ENCODE measurements at places on chromosomes 12 and 14.

DNA sequence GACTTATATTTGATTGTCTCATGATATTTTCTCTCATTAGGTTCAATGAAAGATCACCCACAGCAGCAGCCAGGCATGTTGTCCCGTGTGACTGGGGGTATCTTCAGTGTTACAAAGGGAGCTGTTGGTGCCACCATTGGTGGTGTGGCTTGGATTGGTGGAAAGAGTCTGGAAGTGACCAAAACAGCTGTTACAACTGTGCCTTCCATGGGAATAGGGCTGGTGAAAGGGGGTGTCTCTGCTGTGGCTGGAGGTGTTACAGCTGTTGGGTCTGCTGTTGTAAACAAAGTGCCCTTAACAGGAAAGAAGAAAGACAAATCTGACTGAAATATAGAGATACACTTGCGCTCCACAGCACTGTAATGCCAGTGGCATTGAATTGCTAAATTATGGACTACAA, 15.4 kb downstream of the TMEM263 start:
- DNase-seq = no peak

DNA sequence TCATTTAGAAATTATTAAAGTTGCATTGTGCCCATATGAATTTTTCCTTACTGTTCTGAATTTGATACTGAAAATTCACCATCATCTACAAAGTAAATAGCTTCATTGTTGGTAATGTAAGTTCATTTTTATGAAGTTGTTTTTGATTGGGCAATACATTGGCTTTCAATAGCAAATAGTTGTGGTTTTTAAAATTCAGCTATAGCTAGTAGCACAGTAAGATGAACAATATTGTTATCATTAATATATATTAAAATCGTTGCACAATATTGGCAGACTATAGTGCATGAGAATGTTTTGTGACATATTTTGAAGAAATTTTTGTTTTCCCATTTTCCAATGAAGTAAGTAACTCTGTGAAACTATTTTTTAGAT, 575.0 kb downstream of the PRKD1 start:
- DNase-seq = no peak

GRCh38 chr14:73612339-73613045, at the start of gene ACOT6:
Gene ACOT6, plus strand, starts transcription at chr14:73612517. Its CDS starts 55 bp downstream, at chr14:73612572.
- peak; percentile 50 for DNase-seq

- no peak for DNase-seq
These were observed 13.7 kb downstream of the OR6J1 start for GRCh38 chr14:22630486-22630885.

DNA sequence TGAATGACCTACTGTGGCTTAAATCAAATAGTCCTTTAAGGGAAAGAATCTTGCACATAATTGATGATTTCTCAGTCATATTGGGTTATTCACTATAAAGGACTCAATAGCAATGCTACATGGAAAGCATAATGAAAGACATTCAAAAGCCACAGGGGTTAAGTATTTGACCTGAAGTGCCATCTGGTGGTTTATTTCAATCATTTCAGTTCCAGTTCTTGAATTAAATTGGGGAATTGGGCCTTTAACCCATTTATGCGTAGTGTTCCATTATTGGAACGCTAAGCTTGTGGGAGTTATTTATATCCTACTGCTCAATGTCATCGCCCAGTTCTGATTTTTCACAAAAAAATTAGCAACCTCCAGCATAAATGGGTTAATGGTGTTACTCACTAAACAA, 41.3 kb upstream of the C12orf71 start:
- DNase-seq = no peak

- no peak for DNase-seq
These were observed 69.8 kb downstream of the HMGA2 start for GRCh38 chr12:65894088-65894487.

DNA sequence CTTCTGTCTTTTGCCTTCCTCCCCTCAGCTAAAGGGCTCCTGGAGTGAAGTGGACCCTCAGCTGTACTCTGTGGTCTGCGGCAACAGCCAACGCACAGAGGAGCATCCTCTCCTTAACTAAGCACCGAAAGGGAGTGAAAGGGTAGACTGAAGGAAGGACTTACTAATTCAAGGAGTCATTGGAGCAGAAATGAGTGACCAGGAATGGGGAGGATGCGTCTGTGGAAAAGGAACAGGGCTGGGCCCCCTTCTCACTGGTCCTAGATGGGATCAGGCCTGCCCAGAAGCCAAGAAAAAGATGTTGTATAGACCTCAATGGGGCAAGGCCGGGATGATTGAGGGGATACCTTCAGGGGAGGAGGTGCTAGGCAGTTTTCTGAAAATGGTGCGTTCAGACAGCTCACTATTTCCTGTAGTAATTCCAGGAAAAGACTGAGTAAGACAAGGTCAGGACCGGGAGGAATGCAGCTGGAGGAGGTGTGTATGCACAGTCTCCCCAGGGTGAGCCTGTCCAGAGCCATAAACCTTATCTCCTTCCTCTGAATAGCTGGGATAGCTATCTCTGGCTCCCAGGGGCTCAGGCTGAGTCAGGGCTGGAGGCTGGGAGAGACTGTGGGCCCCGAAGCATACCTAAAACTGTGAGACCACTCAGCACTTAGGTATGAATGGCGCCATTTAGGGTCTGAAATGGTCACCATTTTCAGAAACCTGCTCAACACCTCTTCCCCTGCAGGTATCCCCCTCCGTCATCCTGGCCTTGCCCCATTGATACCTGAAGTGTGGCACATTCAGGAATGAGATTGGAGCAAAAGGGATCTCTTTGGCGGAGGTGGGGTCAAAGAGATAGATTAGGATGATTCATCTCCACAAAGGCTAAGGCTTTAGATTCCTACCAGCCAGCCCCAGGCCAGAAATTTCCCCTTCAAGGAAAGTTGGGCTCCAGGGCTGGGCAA, 20.2 kb upstream of the KRT8 start:
- DNase-seq = no peak

DNA sequence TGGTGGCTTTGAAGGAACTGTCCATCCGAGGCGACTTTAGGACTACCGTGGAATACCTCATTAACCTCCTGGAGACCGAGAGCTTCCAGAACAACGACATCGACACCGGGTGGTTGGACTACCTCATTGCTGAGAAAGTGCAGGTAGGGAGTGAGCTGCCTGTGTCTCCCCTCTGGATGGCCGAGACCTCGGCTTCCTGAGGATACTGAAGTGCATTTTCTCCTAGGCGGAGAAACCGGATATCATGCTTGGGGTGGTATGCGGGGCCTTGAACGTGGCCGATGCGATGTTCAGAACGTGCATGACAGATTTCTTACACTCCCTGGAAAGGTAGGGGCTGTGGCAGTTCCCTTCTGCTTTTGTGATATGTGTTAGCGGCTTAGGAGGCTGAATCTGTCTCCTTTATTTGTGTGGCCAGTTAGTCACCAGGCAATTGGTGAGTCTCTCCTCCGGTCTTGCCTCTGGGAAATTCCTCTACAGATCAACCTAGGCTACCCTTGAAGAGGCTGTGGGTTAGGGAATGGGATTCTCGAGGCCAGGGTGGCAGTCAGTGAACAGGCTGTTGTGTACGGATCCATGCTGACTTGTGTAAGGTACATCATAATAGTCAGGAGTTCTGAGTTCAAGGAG, 75.3 kb downstream of the ACACB start:
- DNase-seq = no peak

DNA sequence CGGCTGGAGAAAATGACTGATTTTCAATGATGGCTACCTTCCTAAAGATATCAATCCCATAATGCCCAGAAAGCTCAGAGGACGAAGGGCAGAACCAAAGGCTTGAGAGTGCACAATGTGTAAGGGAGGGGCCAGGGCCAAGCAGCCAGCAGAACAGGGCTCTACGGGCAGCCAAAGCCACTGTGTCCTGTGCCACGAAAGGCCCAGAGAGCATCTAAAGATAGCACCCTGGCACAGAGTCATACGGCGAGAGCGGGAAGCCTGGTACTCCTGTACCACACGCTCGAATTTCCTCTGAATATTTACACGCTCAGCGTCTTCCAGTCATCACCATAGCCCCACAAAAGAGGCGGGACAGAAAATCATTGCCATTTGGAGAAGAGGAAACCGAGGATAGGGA, 39.5 kb downstream of the PRMT8 start:
- DNase-seq = no peak

- no peak for DNase-seq
These were observed 14.2 kb downstream of the HMGA2 start for GRCh38 chr12:65838330-65838976.

DNA sequence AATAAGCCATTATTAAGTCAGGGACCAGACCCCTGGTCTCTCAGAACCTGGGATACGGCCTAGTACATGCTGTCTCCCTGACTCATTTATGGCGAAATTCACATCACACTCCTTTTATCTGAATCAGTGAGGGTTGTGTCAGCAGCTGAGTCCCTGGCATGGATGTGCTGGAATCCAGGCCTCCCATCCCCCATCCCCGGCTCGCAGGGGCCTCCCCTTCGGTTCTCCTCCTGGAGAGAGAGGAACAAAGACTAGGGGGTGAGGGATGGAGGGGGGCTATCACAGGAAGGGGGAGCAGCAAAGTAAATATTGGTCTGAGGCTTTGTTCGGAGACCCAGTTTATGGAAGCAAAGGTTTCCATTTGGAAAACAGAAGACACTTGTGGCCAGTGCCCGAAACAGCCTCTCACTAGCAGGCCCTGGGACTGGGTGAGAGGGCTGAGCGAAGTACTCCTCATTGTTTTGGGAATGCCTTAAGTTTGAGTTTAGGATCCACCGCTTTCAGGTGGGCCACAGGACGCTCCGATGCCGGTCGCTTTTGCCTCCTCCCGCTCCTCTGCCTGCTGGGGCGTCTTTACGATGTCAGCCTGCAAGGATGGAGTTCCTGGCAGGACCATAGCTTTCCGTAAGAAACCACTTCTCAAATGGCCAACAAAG, 145.0 kb downstream of the PRKCH start:
- DNase-seq = no peak

DNA sequence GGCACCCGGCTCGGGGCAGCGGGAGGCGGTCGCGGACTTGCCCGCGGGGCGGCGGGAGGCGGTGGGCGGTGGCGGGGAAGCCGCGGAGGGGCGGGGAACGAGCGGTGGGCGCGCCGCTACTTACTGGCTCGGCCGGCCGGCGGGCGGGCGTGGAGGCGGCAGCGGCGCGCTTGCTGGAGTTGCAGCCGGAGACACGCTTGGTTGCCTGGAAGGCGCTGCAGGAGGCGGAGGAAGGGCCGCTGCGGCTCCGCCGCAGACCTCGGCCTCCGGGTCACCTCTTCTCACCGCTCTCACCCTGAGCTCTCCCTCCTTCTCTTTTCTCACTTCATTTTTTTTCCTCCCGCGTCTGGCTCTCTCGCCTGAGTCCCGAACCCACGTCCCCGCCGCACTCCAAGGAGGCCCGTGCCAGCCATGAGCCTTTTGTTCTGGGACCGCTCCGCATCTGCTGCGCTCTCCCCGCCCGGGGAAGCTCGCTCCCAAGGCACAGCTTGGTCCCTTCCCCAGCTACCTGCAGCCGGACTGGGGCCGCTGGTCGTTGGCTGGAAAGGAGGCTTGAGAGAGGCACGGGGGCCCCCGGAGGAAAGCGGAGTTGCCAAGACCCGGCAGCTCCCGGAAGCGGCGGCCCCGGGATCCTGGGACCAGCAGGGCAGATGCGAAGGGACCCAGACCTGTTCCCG, 592 bp upstream of the KCNK10 start:
- DNase-seq = no peak

DNA sequence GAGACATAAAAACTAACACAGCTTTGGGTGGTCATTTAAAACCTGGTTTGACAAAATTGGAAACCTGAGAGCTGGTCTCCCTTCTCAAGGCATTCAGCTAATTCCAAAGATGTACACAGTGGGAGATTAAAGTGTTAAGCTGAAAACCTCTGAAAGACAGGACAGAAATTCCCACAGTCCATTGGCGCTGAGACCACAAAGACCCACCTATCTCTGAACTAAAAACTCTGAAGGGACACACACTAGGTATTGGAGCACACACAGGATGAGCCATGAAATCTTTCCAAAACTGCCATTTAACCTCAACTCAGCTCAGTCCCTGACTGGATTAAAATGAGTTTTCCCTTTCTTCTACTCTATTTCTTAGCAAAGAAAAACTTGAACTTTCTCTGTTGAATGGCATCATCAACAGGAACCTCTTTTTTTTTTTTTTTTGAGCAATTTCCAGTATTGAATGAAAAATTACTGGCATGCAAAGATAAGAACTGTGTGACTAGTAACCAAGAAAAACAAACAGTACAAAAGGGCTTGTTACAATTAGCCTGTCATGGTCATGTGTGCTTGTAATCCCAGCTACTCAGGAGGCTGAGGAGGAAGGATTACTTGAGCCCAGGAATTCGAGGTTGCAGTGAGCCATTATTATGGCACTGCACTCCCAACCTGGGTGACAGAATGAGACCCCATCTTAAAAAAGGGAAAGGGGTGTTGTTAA, 82.4 kb downstream of the IPO8 start:
- no peak for DNase-seq

DNA sequence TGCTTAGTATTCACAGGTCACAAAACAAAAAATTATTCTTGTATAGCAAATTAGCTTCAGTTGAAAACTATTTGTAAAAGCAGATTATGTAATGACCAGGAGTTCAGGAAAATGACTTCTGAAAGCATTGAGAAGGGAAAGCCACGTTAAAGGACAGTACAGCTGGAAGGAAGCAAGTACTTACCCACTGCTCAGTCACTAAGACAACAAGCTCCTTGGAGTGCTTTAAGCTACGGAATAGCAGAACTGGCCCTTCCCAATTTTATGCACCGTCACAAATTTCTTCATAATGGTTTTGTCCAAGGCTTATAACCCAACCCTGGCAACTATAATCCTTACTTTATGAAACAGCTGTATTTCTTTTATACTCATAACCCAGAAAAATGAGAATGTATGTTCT, 13.0 kb upstream of the SNAPC1 start:
- DNase-seq = no peak

DNA sequence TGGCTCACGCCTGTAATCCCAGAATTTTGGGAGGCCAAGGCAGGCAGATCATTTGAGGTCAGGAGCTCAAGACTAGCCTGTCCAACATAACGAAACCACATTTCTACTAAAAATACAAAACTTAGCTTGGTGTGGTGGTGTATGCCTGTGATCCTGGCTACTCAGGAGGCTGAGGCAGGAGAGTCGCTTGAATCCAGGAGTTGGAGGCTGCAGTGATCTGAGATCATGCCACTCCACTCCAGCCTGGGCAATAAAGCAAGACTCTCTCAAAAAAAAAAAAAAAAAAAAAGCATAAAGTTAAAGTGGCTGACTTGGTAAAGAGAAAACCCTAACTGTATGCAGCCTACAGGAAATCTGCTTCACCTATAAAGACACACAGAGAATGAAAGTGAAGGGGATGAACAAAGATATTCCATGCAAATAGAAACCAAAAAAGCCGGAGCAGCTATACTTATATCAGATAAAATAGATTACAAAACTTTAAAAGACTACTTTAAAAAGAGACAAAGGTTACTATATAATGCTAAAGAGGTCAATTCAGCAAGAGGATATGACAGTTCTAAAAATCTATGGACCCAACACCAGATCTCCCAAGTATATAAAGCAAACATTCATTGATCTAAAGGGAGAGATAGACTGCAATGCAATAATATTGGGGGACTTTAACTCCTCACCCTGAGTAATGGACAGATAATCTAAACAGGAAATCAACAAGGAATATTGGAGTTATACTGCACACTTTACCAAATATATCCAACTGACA, 4.1 kb downstream of the CLEC2B start:
- no peak for DNase-seq

- DNase-seq = no peak
These were observed 97.8 kb upstream of the PDE3A start for GRCh38 chr12:20270557-20270956.

GRCh38 chr14:90419200-90419599, 22.4 kb downstream of the CALM1 start:
- DNase-seq = no peak

GRCh38 chr12:30730011-30730410, 24.7 kb downstream of the CAPRIN2 start:
- DNase-seq = no peak

All from stimulated activated CD4-positive, alpha-beta T cell treated with anti-CD3 and anti-CD28 coated beads, Interleukin-15, amount 100 ng/mL, for 1 hour (primary cell).